Thymus (tissue), 14 donors: ENCODE measurements at places on chromosomes 1 and 21. TPM values are rescaled to one million over a fixed set of nuclear protein-coding genes. Genes with fewer than 3 reads are reported as not detected.

DNA sequence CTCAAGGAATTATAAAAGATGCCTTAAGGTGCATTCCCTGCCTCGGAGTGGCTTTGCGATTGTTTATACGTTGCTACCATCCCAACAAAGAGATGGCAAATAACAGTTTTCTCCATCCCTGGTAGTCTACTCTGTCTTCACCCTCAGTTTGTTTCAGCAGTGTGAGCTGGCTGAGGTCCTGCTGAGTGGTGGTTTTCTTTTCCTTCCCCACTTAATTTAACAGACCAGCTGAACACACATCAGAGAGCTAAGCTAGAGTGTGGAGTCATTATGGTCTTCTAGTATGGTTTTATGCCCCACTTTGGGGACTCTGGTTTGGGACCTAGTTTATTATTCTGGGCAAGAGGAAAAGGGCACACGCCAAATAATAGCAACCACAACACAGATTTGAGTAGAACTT lies 2.2 kb downstream of the PIGV start:
- DNase-seq = no peak

DNA sequence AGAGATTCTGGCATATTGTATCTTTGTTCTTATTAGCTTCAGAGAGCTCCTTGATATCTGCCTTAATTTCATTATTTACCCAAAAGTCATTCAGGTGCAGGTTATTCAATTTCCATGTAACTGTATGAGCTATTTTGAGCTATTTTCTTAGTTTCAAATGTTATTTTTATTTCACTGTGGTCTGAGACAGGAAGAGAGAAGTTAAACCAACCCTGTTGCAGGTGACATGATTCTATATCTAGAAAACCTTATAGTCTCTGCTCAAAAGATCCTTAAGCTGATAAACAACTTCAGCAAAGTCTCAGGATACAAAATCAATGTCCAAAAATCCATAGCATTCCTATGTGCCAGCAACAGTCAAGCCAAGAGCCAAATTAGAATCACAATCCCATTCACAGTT lies 1644.0 kb upstream of the B3GALT2 start:
- no peak for DNase-seq

PERM1 gene
- total RNA-seq = 0.05 TPM

GRCh38 chr1:204659056-204659455 lies 26.5 kb downstream of the LRRN2 start:
- DNase-seq = no peak

RGS8 gene
- total RNA-seq = 0.19 TPM

GRCh38 chr1:248873993-248874533 lies 15.2 kb upstream of the ZNF692 start:
- DNase-seq = peak; percentile 73

- DNase-seq = no peak
These were observed 36.6 kb downstream of the CAPZB start for GRCh38 chr1:19448491-19449439.

- DNase-seq = no peak
These were observed 44.4 kb downstream of the DIPK1A start for GRCh38 chr1:92916899-92917298.

GRCh38 chr21:33811167-33812010 lies 104.2 kb downstream of the ATP5PO start:
- DNase-seq = no peak

DNA sequence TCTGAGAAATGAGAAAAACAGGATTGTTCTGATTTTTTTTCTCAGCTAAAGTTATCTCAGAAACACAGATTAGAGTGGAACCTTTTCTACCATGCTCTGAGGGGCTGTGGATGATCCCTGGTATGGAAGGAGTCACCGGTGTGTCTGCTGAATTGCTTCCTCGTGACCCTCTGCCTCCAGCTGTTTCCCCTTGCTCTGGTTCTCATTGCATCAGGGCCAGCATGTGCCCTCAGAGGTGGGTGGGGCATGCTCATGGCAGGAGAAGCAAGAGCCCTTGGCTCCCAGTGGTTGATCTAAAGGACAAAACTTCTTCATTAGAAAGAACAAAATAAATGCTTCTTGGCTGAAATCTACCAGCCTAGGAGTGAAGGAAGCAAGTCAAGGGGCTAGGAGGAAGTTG lies 183.2 kb upstream of the HMCN1 start:
- no peak for DNase-seq

DNA sequence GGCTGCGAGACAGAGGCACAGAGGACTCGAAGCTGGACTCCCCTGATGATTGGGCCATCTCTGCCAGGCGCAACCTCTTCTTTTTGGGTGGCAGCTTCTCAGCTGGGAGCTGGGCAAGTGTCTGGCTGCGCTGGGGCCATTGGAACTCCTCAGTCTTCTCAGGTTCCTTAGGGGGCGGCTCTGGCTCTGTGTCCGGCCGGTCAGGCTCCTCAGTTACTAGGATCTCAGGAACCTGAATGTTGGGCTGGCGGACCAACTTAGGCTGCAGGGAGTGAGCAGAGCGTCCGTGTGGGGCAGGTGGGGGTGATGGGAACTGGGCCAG lies 97.5 kb upstream of the EDN2 start:
- DNase-seq = no peak
